ENCODE measurements at places on chromosomes 4 and X.

- DNase-seq: no peak
Measured at GRCh38 chrX:45747905-45748304, 547.2 kb upstream of the DIPK2B start.

GRCh38 chr4:101420661-101421060, 73.3 kb upstream of the PPP3CA start:
- DNase-seq: no peak

- no peak for DNase-seq
Measured at GRCh38 chrX:49977319-49978090, 55.1 kb downstream of the CLCN5 start.

GRCh38 chr4:106318511-106318910, 2.2 kb downstream of the AIMP1 start:
- DNase-seq: no peak

- no peak for DNase-seq
Measured at GRCh38 chr4:3107691-3108121, 33.2 kb downstream of the HTT start.

DNA sequence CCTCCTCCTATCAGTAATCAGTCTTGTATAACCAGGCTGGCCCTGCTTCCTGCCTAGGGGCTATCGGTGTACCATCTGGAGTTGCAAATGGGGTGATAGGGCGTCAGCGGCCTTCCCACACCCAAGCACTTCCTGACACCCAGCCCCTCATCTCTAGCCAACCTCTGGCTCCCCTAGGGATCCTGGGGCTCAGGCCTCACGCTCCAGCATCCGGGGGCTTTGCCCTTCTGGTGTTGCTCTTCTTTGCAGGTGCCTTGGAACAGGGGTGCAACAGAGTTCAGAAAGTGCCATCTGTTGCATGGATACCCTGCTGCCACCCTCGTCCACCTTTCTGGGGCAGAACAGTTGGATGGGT, 4.1 kb downstream of the IL9R start:
- no peak for DNase-seq

DNA sequence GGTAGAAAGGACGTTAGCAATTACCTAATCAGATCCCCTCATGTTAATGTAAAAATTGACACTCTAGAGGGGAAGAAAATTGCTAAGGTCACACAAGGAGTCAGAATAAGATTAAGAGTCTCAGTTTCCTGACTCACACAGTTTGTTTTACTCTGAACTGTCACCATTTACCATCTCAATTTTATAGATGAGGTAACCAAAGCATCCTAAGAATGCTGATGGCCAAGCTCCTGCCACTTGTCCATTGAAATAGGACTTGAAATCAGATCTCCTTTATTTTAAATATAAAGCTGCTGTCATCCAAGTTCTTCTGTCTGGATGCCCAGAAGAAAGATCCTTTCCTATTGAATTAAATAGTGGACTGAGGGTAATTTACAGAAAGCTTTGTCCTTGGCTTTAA, 114.8 kb upstream of the VAMP7 start:
- DNase-seq: no peak
